ENCODE measurements at places on chromosomes 6 and 20.

DNA sequence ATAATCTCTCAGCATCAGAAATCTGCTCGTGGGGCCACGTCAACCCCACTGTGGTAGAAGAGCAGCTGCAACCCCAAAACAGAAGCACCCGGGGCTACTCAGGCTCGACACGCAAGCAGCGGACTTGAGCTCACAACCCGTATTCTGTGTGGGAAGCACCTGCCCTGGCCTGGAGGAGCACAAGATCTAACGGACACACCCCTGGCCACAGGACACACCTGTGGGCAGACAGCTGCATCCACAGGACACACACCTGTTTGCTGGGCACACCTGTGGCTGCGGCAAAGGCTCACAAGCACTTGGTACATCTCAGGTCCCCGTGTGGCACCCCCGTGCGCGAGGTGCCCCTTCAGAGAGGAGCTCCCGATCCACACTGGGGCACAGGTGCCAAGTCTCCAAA, 36.5 kb downstream of the ZBTB46 start:
- no peak for DNase-seq

DNA sequence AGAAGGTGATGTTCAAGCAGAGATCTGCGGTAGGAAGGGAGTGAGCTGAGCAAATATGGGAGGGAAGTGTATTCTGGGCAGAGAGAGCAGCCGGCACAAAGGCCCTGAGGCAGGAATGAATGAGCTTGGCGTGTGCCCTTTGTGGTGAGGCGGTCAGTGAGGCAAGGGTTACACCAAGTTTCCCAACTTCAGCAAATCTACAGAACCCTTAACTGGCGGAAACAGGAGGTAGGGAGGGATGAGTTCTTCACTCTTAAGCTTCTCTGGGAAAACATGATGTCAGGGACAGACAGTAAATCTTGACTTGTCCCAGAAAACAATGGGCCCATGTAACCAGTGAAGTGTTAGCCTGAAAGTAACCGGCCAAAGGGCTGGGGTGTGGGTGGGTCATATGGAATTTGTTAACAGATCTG, 97.1 kb upstream of the PTPN1 start:
- DNase-seq = no peak

DNA sequence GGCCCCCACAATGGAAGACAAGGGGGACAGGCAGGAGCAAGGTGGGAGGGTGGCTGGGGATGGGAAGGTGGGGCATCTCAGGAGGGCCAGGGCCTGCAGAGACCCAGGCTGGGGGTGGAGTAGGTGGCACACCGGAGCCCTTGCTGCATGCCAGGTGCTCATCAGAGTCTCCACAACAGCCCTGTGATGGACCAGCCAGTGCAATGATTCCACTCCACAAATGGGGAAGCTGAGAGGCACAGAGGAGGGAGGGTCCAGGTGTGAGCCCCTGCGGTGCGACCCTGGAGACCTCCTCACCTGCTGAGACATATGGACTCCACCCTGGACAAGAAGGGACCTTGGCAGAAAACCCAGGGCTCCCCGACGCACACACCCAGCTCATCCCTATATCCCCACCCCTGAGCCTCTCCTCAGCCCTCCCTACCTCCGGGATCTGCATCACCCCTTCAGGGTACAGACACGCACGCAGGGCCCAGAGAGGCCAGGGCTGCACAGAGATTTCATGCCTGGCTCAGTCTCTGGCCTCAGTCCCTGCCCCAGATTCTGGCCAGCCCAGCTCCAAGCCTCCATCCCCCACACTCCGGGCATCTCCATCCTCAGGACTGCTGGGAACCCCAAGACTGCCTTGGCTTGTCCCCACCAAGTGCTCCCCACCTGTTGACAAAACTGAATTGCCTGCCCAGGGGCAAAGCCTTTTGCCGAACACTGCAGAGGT, 7.1 kb upstream of the GRM4 start:
- DNase-seq = no peak

DNA sequence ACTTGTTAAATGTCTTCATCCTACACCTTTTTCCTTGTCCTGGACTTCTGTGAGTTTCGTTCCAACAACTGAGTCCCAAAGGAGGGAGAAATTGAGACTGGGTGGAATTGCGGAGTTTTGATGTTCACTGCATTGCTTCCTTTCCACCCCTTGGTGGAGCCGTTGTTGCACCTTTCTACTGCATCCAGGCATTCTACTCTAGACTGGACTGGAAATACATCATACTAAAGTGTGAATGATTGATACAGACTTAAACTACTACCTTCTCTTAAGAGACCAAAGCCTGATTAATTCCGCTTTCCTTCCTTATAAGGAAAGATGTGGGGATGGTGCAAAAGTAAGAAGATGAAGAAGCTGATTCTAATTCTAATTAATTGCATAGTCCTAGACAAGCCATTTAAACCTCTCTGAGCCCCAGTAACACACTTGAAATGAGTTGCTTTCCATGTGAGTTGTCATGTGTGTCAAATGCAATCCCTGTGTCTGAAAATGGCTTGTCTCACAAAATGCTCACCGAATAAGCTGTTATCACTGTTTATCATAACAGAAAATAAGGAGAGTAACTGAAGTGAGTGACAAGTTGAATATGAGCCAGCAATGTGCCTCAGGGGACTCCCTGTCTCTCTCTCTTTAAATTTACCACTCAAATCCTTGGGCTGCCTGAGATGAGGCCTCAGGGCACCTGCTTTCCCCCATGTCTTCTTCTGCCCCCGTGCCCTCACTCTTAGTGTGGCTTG, 338.3 kb upstream of the CHD6 start:
- no peak for DNase-seq
